Smooth muscle cell of the pulmonary artery (primary cell): ENCODE measurements at places on chromosomes 7 and 10. TPM values are rescaled to one million over a fixed set of nuclear protein-coding genes. Genes with fewer than 3 reads are reported as not detected.

Gene ZNF775
- 4.0 and 5.7 TPM in 2 replicates for total RNA-seq

Gene GPNMB
- total RNA-seq: 205 and 214 TPM in 2 replicates

Gene PTPRZ1
- 0.36 and 0.46 TPM in 2 replicates for total RNA-seq

Gene MRPL43
- 51.2 and 52.2 TPM in 2 replicates for total RNA-seq

Gene ANKRD61
- total RNA-seq: 0.13 TPM in 1 of 2 replicates, not detected in the other

Gene GARS1
- 276 and 306 TPM in 2 replicates for total RNA-seq

Gene PTPRN2
- 0.26 and 0.85 TPM in 2 replicates for total RNA-seq

Gene HYAL4
- not detected in 2 replicates for total RNA-seq

Gene ANKRD2
- total RNA-seq: 0.33 and 1.1 TPM in 2 replicates

Gene TAS2R39
- total RNA-seq: not detected in 2 replicates

Gene HNRNPF
- total RNA-seq: 170 and 175 TPM in 2 replicates

Gene LLCFC1
- not detected in 2 replicates for total RNA-seq
